COR-L47 (cell line): ENCODE measurements at places on chromosomes 5 and 9.

DNA sequence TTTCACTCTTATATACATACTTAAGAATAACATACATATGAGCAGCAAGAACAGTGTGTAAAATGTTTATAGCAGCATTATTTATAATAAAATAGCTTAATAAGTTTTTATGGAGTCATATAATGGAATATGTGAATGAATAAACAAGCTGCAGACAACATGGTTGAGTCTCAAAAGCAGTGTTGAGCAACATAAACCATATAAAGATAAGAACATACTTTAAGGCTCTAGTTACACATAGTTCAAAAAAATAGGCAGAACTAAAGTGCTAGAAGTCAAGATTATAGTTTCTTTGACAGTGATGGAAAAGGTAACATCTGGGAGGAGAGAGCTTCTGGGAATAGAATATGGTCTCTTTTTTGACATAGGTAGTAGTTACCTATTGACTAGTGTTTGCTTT is 53.7 kb upstream of the ADAMTS19 start:
- no peak for DNase-seq

GRCh38 chr5:111234125-111234524 is 9.9 kb downstream of the CAMK4 start:
- DNase-seq = no peak

DNA sequence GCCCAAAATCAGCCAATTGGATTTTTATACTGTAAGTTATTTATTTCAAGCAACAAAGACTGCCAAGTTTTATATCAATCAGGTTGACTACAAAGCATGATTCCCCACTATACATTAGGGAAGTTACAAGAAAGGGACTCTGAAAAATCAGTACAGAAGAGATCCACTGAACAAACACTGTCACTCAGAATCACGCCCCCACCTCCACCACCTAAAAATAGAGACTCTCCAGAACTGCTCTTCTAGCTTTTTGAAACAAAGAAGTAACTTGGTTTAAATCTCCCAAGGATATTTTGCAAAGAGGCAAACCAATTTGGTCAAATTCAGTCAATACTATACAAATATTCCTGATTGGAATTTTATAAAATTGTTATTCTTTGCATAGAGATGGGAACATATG is 438.0 kb downstream of the HTR1A start:
- no peak for DNase-seq

DNA sequence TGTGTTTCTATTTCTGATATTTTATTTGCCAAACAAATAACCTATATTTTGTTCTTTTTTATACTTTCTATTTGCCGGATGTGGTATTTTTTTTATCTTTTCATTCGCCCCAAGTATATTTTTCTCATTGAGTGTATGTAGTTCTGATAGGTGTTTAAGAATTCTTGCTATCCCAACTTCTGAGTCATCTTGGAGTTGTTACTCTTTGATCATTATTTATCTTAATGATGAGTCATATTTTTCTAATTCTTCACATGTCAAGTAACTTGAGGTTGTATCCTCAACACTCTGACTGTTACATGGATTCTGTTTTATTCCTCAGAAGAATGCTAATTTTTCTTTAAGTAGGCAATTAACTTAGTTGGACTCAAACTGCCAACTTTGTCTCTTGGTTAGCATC is 498.1 kb downstream of the TLE1 start:
- DNase-seq = no peak

DNA sequence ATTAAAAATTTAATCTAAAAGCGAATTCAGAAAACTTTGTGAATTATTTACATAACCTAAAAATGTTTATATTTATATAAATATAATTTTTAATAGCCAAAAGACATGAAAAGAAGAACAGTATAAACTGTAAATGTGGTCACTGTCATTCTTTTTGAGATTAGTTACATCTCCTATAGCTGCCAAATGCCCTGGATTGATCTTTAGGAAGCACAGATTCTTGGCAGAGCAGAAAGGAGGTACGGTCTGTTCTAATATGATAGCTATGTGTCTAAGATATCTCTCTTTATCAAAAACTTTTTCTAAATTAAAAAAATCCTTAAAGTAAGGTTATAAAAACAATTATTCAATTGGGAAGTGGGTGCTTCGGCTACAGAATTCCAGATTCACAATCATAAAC is 151.0 kb downstream of the LPAR1 start:
- no peak for DNase-seq

GRCh38 chr9:92616199-92616641 is 53.7 kb downstream of the IPPK start:
- DNase-seq = no peak

- DNase-seq = no peak
These were observed 1377.5 kb upstream of the DMAC1 start for GRCh38 chr9:9177081-9177480.

DNA sequence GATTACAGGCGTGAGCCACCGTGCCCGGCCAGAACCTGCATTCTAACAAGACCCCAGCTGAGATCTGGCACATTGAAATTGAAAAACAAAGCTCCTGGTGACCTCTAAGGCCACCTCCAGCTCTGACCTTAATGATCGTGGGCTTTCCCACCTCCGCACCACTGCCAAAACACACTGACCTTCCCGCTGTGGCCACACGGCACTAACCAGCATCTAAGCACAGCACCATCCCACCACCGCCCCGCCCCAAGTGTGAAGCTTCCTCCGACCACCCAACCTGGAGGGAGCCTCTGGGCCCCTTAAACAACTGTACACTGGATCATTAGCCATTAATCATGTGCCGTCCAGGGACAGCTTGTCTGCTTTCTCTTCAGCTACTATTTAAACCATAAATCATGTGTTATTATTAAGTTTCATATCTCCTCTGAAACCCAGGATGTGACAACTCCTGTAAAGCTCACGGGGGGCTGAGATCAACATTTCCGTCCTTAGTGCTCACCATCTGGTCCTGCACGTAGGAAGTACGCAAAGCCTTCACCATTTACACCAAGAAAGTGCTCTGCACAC is 80.6 kb downstream of the COL23A1 start:
- no peak for DNase-seq

DNA sequence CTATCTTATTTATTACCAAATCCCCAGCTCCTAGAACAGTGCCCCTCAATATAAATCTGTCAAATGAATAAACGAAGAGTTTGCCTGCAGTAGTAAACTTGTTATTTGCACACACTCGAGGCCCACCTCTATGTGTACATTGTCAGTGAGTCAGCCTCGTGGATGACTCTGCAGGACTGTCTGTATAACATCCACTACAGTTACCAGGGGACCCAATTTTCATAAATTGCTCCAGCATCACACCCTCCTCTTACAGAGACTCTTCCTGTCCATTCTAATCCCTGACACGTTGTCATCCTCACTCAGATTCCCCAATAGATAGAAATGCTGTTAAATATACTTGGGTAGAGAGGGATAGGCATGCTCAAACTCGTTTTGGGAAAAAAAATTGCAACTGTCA is 478.5 kb downstream of the RAB3C start:
- DNase-seq = no peak

GRCh38 chr5:59267033-59267432 is 626.5 kb downstream of the PDE4D start:
- no peak for DNase-seq

DNA sequence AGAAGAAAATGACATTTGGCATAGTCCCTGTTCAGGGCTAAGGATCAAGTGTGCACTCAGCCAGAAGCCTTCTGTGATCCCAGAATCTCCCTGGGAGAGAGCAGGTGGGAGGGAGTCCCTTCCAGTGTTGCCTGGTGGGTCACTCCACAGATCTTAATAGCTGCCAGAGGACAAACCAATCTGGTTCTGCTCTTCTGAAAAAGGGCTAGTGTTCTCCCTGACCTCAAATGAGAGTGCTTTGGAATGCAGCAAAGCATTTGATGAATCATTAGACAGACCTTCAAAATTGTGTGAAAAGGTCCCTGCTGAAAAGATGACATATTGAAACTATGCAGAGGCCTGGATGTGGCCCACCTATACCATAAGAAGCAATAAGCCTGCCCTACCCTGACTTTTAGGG is 339.7 kb downstream of the TMEM232 start:
- no peak for DNase-seq

DNA sequence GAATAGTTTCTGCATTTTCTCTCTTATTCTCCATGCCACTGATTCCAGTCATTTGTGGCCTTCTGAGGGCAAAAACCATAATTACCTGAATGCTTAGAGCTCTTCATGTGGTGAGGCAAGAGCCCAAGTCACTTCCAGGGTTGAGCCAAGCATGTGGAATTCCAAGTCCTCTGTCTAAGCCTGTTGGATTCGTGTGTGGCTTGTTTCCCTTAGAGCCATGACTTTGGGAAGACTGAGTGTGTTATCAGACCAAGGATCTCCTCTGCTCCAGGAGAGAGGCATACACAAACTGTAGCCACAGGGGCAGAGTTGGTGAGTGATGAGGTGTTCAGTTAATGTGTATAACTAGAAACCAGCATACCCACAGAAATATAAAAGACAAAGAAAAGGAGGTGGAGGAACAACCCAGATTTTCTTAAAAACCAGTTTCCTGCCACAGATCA is 27.1 kb downstream of the SLC22A5 start:
- DNase-seq = no peak

DNA sequence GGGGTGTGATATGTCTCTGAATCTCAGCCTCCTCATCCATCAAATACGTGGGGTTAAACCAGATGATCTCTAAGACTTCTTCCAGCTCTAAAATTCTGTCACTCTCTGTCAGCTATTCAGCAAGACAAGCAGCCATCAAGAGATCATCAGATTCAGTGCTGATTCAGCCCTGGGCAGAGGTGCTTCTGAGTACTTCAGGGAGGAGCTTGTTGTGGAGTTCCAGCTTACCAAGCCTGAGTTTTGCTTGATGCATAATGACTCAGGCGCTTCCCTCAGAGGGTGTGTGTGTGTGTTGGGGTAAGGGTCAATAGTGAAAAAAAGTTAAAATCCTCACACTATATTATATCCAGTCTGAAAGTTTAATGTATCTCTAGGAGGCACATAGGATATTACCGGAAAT is 29.6 kb upstream of the TAF1L start:
- DNase-seq = no peak

DNA sequence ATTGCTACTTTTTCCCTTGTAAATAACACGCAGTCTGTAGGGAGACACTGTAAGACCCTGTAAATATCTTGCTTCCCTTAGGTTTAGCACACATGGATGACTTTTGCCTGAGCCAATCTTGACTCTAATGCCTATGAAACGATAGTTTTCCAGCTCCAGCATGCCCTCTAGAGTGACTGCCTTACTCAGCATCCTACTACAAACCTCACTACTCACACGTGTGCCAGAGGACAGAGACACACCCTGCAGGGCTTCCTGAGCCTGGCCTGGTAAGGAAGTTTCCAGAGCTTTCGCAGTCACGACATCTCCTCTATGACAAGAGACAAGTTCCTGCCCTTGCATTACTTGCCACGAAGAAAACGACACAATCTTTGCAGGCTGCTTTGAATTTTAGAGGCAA is 138.1 kb downstream of the ATPSCKMT start:
- DNase-seq = no peak

DNA sequence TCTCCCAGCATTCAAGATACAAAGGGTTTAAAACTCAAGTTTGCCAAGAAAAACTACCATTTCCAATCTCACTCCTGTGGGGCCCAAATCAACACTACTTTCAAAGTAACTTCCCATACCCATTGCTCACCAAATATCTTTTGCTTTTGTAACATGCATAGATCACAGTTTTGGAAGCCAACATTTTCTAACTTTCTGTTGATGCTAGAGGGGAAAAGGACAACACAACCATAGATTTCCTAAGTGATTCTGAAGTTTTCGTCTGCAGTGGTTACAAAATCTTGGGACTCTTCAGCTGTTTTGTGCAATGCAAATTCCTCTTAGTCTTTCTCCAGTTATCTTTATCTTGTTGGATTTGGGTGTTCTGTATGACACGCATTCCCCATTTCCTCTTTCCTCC is 94.1 kb upstream of the PAPPA start:
- no peak for DNase-seq

- no peak for DNase-seq
These were observed 368.9 kb downstream of the CDH9 start for GRCh38 chr5:26669523-26669922.

DNA sequence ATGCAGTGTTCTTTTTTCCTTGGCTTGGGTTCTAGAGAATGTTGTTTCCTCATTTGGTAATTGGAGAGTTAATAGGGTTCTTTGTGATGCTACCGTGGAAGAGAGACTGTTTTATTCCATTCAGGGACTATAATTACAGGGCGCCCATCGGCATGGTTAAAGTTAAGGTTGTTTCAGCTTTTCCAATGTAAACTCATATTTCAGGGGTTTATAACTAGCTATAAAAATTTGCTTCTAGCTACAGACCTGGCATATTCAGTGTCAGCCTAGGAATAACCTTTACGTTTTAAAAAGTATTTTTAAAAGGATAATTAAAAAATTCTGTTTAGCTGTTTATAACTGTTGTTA is 99.1 kb downstream of the AOPEP start:
- no peak for DNase-seq

DNA sequence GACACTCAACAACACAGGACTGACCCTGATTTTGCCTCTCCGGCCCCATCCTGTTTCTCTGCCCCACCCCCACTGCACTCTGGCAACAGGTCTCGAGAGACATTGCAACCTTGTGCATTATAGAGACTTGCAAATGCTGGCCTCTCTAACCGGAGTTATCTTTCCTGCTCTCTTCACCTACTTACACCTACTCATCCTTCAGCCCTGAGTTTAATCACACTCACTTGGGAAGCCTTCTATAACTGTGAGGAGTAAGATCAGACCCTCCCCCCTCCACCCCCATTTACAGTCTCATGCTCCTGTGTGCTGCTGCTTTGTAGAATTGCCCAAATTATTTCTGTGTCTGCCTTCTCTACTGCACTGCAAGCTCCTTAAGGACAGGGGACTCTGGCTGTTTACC is 42.8 kb downstream of the WWC1 start:
- no peak for DNase-seq

DNA sequence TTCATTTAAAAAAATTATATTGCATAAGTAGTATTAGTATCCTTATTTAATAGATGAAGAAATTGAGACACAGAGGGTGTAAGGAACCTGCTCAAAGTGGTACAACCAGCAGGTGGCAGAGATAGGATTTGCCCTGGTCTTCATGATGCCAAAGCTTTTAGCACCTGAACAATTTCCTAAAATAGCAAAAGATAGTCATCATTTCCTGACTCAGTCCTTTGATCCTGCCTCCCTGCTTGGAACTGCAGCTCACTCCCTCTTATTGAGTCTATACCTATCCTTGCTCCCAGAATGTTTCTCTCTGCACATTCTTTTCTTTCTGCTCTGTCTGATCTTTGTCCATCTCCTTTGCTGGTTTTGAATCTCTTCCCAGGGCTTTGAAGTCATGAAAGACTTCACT is 155.8 kb downstream of the FRMD3 start:
- DNase-seq = no peak

GRCh38 chr5:73899916-73900315 is 273.9 kb downstream of the ARHGEF28 start:
- no peak for DNase-seq

GRCh38 chr5:42422656-42423280 is 471 bp upstream of the GHR start:
- no peak for DNase-seq

DNA sequence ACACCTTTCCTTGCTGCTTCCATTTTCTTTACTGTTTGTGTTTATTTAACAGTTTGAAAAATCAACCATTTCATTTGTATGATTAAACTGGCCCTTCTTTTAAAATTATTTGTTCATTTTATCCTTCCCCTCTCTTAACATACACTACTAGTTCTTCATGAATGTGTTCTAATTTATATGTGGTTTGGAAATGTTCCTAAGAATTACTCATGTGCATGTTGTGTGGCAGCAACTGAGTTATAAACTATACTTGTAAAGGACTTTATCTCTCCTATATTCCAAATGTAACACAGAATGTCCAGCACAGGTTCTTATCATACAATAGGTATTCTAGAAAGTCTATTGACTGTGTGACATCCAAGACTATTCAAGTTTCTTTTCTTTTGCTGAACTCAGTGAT is 358.2 kb upstream of the MEF2C start:
- DNase-seq = no peak
